ENCODE measurements at places on chromosomes 11 and 22.

DNA sequence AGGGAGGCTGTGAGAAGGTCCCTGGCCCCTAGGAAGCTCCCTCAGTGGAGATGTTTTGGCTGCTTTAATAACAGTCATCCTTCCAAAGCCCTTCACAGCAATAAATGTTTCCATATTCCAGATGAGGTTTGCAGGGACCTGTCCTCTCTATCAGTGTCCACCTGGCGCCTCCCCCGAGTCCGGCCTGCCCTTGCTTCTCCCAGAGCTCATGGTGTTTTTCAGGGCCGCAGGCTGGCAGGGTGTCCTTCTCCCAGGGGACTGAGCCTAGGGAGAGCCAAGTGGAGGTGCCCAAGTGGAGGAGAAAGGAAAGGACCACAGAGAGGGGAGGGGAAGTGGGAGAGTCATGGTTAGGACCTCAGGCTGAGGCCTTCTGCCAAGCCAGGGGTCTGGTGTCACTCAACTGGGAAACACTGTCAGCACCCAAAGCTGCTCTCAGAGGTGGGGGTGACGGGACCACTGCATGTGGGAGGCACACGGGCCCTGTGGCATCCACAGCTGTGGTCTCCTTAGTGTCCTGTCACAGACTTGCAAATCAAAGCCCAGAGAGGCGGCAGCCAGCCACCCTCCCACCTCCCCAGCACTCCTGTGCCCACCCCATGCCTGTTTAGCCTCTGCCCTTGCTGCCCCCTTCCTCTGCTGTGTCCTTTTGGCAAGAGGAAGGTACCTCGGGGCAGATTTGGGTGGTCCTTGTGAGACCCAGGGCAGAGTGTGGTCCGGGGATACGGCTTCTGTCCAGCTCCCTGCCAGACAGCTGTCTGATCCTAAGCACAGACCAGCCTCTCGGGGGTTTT lies 6.4 kb downstream of the DERL3 start:
- no peak for DNase-seq

DNA sequence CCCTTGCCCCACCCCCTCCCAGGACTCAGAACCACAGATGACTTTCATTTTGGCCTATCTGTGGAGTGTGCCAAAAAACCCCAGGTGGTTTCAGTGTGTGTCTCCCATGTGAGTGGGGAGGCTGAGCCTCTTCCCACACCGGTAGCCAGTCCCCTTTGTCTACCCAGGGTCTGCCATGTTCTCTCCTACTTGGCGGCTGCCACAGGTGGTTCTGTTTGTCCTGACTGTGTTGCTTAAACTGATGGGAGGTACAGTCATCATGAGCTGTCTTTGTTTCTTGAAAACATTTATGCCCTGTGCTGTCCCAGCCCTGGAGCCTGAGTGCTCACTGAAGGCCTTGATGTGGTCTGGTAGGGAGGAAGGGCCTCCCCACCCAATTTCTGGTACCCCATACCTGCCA lies 39.7 kb upstream of the SUSD2 start:
- DNase-seq: no peak

- DNase-seq: no peak
Measured at GRCh38 chr22:26357813-26358212, 71.2 kb upstream of the ASPHD2 start.

DNA sequence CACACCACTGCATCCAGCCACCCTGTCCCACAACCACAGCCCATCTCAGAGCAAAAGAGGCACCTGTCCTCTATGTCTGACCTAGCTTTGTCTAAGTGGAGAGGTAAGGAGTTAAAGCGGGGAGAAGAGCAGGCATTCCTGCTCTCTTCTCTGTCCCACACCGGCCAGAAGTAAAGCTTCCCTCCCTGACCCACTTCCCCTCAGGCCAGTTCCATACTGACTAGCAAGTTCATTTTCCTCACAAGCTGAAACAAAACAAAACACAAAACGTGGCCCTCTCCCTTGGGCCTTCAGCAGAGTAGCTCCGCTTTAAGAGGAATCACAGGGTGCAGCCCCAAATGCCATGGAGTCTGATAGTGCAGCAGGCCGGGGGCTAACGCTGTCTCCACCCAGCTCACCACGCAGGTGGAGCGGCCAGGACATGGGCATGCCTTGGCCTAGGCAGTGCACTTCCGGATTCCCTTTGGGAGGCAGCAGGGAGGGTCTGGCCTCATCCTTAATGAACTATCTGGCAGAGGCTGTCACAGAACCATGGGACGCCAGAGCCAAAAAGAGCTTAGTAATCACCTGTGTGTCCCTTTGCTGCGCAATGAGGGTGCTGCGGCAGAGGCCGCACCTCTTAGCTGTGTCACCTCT lies 34.0 kb downstream of the FLI1 start:
- DNase-seq: no peak

DNA sequence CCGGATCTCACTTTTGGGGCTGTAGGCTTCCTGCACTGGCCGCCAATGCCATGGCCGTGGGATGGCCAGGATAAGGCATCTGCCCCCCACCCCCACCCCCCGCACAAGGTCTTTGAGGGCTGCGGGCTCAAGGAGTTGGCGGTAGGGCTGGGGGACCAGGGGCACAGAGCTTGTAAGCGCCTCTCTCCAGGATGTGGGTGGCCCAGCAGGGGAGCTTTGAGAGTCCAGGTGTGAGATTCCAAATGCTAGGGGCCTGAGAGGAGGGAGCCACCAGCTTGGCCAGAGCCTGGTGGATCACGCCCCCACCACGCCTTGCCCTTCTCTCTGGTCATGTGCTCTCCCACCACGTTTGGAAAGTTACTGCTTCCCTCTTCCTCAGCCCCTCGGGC lies 5.0 kb downstream of the CD81 start:
- DNase-seq: no peak

GRCh38 chr11:123233280-123233974 lies 38.4 kb upstream of the CLMP start:
- no peak for DNase-seq

GRCh38 chr11:103529181-103529684 lies 420.0 kb downstream of the DYNC2H1 start:
- no peak for DNase-seq
